ENCODE measurements at places on chromosomes 6 and 20. TPM values are rescaled to one million over a fixed set of nuclear protein-coding genes. Genes with fewer than 3 reads are reported as not detected.

DNA sequence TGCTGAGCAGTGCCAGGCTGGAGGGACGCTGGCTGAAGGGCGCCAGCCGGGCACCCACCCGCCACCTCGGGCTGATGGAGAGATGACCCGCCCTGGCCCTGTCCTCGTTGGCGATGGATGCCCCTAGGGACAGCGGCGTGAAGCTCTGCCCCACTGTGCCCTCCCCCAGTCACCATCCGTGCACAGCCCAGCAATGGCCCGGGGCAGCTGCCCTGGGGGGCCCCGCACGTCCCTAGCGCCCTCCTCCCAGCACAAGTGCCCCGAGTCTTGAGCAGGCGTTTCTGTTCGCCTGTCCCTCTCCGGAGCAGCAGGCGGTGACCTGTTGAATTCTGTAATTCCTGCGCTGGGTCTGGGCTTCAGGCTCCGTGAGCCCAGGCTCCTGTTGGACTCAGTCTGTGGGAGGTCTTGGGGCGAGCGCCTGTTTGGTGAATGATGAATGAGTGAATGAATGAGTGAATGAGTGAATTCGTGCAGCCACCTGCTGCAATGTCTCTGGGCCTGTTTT, 36.8 kb upstream of the CHRNA4 start:
- DNase-seq: no peak

Gene SGK1
- total RNA-seq: 15.8 TPM

GRCh38 chr6:4788482-4788881, 12.3 kb downstream of the CDYL start:
- no peak for DNase-seq

DNA sequence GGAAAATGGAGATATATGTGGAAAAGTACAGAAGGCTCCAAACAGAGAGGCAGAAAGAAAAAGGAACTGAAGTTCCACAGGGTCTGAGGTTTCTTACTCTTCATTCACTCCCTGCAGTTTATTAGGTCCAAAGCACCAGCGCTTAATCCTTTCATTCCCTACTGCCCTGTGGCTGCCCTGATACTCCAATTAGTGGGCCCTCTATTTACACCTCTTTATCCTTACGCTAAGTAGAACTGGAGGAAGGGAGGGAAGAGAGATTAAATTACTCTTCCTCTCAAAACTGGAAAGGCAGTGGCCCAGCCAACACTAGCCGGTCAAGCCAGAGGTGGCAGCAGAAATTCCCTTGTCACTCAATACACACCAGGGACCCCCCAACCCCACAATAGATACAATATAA, 20.4 kb downstream of the TRERF1 start:
- peak; percentile 79 for DNase-seq
